Activated T-helper 2 cell treated with anti-CD3 and anti-CD28 coated beads, Interferon-gamma antibody, Interleukin-2, Interleukin-4, amounts not matched to agents 10 μg/mL and 5 μg/mL and 100 μg/mL, durations not matched to agents 14 hours and 24 hours and 36 hours (primary cell): ENCODE measurements at places on chromosomes 2 and 18. TPM values are rescaled to one million over a fixed set of nuclear protein-coding genes. Genes with fewer than 3 reads are reported as not detected.

GRCh38 chr2:189276277-189276676 lies 96.7 kb upstream of the COL5A2 start:
- no peak overlapping the region for H3K4me3 ChIP-seq
- no peak for DNase-seq
- no peaks in the 10 kb centered on the region for H3K27me3 ChIP-seq
- H3K36me3 ChIP-seq: no peaks in the 10 kb centered on the region

GRCh38 chr2:136305517-136306192 lies 187.7 kb upstream of the CXCR4 start:
- H3K27ac ChIP-seq: peak overlapping the region; percentile 71
- H3K27me3 ChIP-seq: no peaks in the 10 kb centered on the region
- DNase-seq: peak; percentile 37
- H3K4me1 ChIP-seq: peaks cover 38% of the 10 kb centered on the region
- H3K4me3 ChIP-seq: no peak overlapping the region
- H3K36me3 ChIP-seq: no peaks in the 10 kb centered on the region

DNA sequence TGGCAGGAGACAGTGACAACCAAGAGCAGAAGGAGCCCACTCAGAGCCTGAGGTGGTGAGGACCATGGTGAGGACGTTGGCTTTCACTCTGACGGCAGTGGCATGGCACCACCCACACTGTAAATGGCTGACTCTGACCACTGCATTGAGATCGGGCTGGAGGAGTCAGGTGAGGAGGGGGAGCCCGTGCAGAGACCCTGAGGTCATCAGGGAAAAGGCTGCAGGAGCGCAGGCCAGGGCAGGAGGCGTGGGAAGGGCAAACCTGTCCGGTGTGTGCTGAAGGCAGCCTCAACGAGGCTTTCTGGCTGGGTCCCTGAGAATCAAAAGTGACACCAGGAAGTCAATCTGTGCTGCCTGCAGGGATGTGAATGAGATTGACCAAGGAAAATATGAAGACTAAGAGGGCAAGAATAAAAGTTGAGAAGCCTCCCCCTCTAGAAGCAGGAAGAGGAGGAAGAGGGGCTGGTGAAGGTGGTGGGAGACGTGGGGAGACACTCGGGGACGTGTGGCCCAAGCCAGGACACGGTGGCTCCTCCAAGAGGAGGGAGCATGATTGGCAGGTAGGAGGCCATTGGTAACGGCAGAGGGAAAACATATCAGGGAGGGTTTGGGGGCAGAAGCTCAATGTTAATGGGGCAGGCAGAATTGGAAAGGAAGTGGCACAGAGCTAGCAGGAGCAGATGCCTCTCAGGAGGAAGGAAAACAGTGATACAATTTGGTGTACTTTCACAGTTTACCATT lies 2.0 kb upstream of the OR6B3 start:
- peaks cover 15% of the 10 kb centered on the region for H3K27me3 ChIP-seq
- DNase-seq: no peak
- no peaks in the 10 kb centered on the region for H3K4me1 ChIP-seq
- no peaks in the 10 kb centered on the region for H3K36me3 ChIP-seq
- no peak overlapping the region for H3K27ac ChIP-seq

DNA sequence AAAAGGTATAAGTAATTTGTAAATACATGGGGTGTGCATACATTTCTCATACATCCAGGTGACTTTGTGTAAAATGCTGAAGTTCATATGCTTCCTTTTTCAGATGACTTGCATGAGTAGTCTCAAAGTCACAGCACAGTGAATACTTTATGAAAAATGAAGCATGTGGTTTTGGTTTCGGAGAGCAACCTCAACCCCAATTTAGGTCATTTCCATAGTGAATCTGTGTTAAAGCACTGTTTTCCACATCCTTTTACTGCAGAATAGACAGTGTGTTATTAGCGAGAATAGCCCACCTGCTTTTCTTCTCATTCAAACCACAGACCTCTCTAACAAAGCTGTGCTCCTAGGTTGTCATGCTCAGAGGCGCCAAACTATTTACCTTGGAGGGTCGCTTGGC lies 204.4 kb upstream of the RASGRP3 start:
- no peak for DNase-seq
- H3K4me3 ChIP-seq: no peak overlapping the region
- H3K27ac ChIP-seq: no peak overlapping the region
- peaks cover 14% of the 10 kb centered on the region for H3K4me1 ChIP-seq
- peaks cover 39% of the 10 kb centered on the region for H3K27me3 ChIP-seq

- H3K4me3 ChIP-seq: no peak overlapping the region
- H3K4me1 ChIP-seq: no peaks in the 10 kb centered on the region
- no peaks in the 10 kb centered on the region for H3K27me3 ChIP-seq
- no peaks in the 10 kb centered on the region for H3K36me3 ChIP-seq
- H3K27ac ChIP-seq: no peak overlapping the region
- no peak for DNase-seq
Measured at GRCh38 chr2:138703242-138703641, 76.9 kb downstream of the NXPH2 start.

DNA sequence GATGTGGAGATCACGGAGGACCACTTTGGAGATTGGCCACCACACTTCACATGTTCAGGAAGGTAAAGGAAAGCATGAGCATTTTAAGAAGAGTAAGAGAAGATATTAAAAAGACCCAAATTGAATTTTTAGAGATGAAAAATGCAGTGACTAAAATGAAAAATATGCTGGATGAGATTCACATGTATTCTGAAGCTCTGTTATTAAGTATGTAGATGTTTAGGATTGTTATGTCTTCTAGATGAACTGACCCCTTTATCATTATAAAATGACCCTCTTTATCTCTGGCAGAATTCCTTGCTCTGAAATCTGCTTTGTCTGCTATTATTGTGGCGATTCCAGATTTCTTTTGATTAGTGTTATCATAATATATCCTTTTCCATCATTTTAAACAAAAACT lies 36.0 kb upstream of the DYNC2LI1 start:
- H3K27ac ChIP-seq: peak overlapping the region; percentile 72
- H3K27me3 ChIP-seq: no peaks in the 10 kb centered on the region
- peaks cover 16% of the 10 kb centered on the region for H3K4me1 ChIP-seq
- H3K4me3 ChIP-seq: no peak overlapping the region

- peaks cover 40% of the 10 kb centered on the region for H3K27me3 ChIP-seq
- H3K4me3 ChIP-seq: no peak overlapping the region
- no peak for DNase-seq
- H3K36me3 ChIP-seq: no peaks in the 10 kb centered on the region
Measured at GRCh38 chr2:12685145-12685544, 31.6 kb upstream of the TRIB2 start.

GRCh38 chr18:9109523-9109922 lies 7.0 kb downstream of the NDUFV2 start:
- no peak for DNase-seq
- peaks cover 83% of the 10 kb centered on the region for H3K36me3 ChIP-seq
- no peaks in the 10 kb centered on the region for H3K27me3 ChIP-seq
- peak overlapping the region; percentile 31 for H3K27ac ChIP-seq

GRCh38 chr2:24231461-24231881 lies 56.6 kb downstream of the FAM228A start:
- H3K27ac ChIP-seq: no peak overlapping the region
- no peaks in the 10 kb centered on the region for H3K4me1 ChIP-seq
- no peak for DNase-seq
- H3K36me3 ChIP-seq: no peaks in the 10 kb centered on the region
- no peak overlapping the region for H3K4me3 ChIP-seq

DNA sequence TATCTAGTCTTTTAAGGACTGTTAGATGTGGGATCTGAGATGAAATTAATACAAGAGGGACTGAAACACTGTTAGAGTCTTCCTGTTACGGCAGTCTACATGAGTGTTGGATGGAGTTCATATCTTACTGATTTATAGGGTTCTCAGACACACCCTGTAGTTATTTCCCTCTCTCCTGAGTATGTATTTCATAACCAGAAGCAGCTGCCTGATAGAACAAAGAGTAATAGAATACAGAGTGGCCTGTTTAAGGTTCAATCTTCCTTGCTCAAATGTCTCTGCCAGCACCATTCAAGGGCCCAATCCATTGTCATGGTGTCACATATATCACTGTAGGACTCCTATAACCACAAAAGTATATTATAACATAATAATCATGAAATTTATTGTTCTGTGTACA lies 1229.1 kb upstream of the ACVR2A start:
- no peaks in the 10 kb centered on the region for H3K27me3 ChIP-seq
- H3K27ac ChIP-seq: no peak overlapping the region
- no peak for DNase-seq
- H3K4me1 ChIP-seq: no peaks in the 10 kb centered on the region
- H3K36me3 ChIP-seq: no peaks in the 10 kb centered on the region

DNA sequence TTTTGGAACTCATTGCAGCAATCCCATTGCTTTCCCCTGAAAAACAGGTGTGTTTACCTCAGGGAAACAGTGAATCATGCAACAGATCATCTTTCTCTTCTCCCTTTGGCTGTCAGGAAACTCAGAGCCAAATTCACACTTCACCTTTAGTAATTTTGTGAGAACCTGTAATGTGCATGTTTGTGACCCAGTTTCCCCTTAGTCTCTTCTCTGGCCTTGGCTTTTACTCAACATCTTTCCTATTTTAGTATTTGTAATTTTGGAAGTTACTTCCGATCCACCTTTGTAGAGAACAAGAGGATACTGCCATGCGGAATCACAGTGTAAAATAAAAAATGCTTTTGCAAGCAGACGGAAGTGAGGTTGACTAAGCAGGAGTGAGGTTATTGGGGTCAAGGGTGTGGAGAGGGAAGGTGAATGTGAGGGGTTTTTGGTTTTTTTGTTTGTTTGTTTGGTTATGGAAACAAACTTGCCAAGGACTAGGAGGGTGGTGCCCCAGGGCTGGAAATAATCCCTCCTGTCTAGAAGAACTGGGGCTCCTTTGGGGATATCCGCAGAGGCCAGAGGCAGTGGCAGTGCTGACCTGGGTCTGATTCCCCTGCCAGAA lies 14.0 kb downstream of the ASPRV1 start:
- H3K36me3 ChIP-seq: peaks cover 15% of the 10 kb centered on the region
- H3K27ac ChIP-seq: peak overlapping the region; percentile 47
- no peak overlapping the region for H3K4me3 ChIP-seq

DNA sequence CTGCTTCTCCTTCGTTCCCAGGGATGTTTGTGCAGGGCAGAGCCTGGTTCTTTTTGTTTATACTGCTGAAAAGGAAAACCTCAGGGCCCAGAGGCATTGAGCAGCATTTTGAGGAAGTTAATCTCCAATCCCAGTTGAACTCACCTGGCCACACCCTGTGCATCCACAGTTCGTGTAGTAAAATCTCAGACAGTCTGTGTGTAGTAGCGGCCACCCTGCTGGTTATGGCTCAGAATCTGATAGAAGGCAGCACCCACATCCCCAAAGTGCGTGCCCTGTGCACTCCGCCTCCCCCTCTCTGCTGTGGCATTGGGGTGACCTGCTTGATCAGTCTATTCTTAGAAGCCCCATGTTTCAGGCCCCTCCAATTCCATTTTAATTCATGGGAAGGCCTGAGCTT lies 10.9 kb downstream of the TRIB2 start:
- H3K4me1 ChIP-seq: peaks cover 60% of the 10 kb centered on the region
- H3K27me3 ChIP-seq: no peaks in the 10 kb centered on the region
- DNase-seq: no peak
- no peak overlapping the region for H3K27ac ChIP-seq

Gene EPAS1
- total RNA-seq: 100.0 and 102 TPM in 2 replicates

Gene ANKRD30BL
- not detected in 2 replicates for total RNA-seq

Gene ASB18
- not detected in 2 replicates for total RNA-seq

Gene APOB
- not detected in 2 replicates for total RNA-seq
